ENCODE measurements at places on chromosomes 12 and 14.

- DNase-seq, result no peak
Observed at GRCh38 chr12:104626069-104626837, 169.5 kb downstream of the CHST11 start.

GRCh38 chr14:70257526-70257925, 68.8 kb upstream of the SLC8A3 start:
- no peak for DNase-seq

DNA sequence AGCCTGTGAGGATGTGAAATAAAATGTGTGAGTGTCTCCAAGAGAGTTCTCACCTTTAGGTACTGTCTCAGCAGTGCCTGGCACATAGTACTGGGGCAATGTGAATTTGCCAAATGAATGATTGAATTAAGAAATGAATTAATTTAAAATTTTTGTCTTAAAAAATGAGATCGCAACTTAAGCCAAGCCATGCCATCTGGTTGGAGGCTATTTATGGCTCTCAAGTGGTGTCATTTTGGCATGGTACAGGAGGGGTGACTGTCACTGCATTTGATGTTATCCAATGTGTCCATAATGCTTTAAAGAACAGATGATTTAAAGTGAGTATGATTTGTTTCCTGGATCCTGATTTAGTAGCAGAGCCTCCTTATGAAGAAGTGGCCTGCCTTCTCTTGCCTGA, 80.3 kb downstream of the SRGAP1 start:
- no peak for DNase-seq

DNA sequence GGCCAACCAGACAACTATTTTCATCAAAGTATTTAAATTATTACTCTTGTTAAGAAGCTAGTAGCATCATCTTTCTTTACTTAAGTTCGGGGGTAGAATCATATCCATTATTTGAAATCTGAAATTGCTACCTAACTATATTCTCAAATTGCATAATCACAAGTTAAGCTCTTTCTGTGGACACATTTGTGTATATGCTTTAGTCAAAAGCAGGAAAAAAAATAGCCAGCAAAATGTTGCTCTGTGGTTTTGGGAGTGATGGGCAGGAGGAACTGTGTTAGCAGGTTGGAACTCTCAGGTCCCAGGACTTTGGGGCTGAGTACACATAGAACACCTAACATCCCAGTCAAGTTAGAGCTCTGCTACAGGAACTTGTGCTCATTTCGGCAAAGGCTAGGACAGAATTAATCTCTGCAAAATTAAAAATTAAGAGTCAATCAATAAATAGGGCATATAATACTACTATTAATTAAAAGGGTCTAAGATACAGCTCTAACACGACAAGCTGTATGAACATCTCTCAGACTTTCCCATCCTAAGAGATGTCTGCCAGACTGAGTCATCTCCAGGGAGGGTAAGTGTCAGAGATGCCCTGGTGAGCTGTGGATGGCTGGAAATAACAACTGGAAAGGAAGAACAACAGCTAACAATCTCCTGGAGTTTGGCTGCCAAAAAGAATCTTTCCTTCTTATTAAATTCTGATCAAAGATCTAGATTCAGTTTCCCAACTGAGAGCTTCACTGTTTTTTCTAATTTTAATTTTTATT, 203.5 kb upstream of the GZMB start:
- DNase-seq, result no peak

DNA sequence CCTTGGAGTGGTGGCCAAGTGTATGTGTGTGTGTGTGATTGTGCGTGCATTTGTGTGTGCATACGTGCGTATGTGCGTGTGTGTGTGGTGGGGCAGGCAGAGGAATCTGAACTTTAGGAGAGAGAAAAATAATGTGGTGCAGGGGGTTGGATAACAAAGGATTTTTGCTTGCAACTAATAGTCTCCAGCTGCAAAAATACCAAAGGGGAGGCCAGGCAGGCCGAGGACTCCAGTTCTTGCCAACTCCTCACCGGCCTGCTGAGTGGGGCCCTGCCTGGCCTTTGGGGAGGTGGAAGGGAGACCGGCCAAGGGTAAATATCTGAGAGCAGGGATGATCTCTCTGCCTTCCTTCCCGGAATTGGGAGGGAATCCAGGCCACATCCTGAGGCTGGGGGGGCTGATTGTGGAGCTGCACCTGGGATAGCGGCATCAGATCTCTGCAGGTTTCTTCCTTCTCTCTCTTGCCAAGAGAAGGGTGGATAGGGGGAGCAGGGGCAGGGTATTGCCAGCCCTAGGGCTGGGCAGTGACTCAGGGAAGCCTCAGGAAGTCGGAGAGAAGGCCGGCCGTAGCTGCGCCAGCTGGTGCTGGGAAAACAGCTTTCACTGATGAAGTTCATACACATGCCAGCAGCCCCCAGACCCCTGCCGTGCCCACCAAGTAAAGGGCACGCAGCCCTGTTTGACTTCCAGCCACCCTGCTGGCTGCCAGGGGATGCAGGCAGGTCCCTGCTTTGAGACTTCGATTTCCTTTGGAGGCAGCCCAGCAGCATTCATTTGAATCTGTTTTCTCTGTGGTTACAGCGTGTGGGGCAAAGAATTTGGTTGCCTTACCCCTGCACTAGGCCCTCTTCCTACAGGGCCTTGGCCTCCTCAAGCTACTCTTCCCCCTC, 4.6 kb upstream of the LRP1-AS start:
- DNase-seq, result no peak

GRCh38 chr14:57390806-57391516, 575 bp downstream of the NAA30 start:
- DNase-seq, result peak; percentile 38

DNA sequence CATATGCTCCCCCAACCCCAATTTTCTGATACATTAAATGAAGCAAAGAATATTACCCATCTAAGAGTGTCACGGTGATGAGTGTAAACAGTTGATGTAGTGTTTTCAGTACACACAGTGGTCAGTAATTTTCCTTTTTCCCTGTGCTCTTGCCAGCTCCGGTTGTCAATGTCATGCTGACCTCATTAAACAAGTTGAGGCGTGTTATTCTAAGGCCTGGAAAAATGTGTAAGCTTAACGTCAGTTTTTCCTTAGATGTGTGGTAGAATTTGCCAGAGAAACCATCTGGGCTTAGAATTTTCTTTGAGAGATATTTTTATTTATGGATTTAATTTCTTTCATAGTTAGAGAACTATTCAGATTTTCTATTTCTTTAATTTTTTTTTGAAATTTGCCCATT, 11.7 kb upstream of the SERPINA6 start:
- no peak for DNase-seq

- no peak for DNase-seq
Observed at GRCh38 chr14:69812711-69813110, 15.7 kb upstream of the SLC10A1 start.

- DNase-seq, result no peak
Observed at GRCh38 chr14:67586369-67586768, 13.7 kb downstream of the PIGH start.

- peak; percentile 4 for DNase-seq
Observed at GRCh38 chr12:95790033-95790916, at the start of gene NTN4. TSS of gene NTN4 (minus strand) at chr12:95790764. CDS start at chr12:95790309, 455 bp downstream.

DNA sequence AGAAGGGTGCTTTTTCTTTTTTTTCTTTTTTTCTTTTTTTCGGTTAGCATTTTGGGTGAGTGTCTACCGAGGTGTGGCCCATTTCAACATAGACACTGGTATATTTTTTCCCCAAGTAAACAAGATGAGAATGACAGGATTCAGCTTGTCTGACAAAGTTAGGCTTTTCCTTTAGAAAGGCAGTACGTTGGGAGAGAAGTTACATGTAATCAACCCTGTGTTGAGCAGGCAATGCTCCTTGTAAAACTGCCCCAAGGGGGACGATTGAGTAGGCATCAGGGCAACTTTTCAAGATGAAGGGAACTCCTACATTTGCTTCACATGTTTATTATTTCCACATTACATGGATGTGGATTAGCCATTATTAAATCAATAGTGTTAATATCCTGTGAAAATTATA, 1.7 kb downstream of the EMP1 start:
- DNase-seq, result no peak

DNA sequence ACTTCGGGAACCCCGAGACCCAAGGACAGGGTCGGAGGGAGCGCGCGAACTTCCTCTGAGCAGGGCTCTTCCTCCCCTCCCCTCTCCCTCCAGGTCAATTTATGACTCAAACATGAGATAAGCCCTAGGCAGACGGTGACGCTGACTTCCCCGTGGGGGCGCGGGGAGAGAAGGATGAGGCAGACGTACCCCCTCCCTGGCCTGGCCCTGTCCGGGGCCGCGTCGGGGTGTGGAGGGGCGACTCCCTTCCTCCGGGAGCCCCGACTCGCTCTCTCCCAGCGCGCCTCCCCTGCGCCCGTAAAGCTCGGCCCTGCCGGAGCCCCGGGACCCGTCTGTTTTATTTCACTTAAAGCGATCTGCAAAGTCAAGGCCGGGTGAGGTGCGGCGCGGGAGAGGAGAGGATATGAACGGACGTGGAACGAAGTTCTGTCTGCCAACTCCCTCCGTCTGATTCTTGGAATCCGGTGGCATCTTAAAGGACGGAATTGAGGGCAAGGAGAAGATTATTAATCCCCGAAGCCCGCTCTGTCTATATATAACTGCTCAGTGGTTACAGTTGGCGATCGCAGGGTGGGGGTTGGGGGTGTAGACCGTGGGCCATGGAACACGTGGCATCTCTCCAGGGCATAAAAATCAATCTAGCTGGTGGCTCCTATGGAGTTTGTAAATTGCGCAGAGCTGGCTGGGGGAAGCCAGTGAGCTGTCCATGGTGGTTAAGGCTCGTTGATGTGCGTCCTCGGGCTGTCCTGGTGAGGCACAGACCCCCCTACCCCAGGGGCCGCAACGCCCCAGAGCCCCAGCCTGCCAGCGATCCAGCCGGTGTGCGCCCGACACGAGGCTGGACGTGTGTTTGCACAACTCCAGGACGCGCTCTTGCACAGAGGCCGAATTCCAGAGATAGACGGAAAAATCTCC, 2.9 kb upstream of the PTHLH start:
- no peak for DNase-seq

DNA sequence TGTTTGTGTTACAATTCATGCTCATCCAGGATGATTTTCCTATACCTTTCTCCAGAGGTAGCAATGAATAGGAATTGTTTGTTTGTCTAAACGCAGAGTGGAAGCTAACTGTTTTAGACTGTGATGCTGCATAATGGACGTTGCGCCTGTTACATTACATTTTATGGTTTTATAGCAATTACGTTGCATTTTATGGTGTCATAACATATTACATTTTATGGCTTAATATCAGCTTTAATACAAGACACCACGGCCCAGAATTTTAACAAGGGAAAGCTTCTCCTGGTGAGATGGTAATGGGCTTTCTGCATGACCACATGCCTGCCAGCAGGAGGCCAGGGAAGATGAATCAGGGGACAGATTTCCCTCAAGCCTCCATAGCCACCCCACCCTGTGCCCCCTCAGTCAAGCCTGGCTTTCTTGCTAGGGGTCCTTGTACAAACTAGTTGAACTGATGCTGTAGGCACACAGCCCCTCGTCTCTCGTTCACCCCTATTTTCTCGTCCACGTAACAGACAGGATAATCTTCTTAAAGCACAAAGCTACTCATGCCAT, 56.5 kb downstream of the HSPB8 start:
- DNase-seq, result no peak
